ENCODE measurements at places on chromosomes 16 and 17. TPM values are rescaled to one million over a fixed set of nuclear protein-coding genes. Genes with fewer than 3 reads are reported as not detected.
A peak's percentile ranks its signal among the peaks of the same experiment; 100 is the strongest.

GRCh38 chr17:51869387-51869786, 289.1 kb downstream of the CA10 start:
- DNase-seq: peak; percentile 12

GRCh38 chr17:66791347-66791746, 43.6 kb upstream of the CACNG5 start:
- DNase-seq: no peak

GRCh38 chr17:76547183-76547641, 7.4 kb downstream of the PRCD start:
- peak; percentile 67 for DNase-seq

Gene MYLK3
- 0.41 TPM for total RNA-seq

- DNase-seq: no peak
Observed at GRCh38 chr16:47139561-47140185, 4.1 kb downstream of the NETO2 start.

DNA sequence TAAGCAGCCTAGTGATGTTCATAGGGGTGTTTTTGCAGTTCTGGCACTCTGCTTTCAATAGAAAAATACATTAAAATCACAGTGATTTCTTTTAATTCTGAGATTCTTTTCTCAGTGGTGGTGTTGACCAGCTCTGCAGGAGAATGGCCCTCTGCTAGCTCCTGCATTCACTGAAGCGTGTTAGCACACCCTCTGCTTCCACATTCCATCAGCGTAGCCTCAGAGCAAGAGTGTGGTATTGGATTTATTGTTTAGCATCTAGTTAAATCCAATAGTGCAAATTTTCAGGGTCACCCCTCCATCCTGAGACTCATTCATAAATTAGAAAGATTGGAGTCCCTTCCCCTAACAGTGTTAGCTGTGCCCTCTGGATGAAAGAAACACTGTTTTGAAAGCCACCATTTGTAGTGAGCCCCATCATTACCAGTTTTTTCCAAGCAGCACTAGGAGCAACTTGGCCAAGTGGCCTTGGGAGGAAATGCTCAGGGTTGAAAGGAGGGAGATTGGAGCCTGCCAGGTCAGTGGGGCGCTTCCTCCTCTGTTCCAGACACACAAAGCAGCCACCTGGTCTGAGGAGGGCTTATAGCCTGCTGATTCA, 45.7 kb downstream of the B9D1 start:
- no peak for DNase-seq

- no peak for DNase-seq
Observed at GRCh38 chr16:75742424-75743047, 16.2 kb upstream of the CPHXL start.

DNA sequence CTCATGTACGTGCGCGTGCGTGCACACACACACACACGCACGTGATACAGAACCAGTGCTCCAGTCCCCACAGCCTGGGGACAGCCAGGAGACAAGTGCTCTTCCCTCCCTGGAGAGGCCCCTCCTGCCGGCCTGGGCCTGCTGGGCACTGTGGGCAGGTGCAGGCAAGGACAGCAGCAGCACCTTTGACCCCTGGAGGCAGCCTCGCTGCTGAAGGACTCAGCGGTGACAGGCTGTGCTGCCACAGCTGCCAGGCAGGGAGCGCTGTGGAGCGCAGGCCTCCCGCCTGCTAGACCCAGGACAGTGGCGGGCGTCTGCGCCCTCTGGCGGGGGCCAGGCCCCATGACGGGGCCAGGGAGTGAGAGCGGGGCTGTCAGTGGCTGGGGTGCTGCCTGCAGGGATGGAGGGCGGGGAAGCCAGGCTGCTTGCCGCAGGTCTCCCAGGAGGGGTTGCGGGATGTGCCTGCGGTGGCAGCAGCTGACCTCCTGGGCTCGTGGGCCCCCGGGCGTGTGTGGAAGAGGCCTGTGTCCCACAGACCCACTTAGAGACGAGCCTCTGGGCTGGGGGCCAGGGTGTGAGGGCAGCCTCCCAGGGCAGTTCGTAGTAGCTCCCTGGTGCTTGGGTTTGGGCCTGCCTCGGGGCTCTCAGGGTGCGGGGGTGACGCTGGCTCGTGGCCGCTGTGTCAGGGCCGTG, 63.5 kb upstream of the PVALEF start:
- peak; percentile 96 for DNase-seq

- DNase-seq: no peak
Observed at GRCh38 chr16:67268136-67268579, 11.2 kb upstream of the PLEKHG4 start.
